ENCODE measurements at places on chromosomes 16 and 17.
A peak's percentile ranks its signal among the peaks of the same experiment; 100 is the strongest.

DNA sequence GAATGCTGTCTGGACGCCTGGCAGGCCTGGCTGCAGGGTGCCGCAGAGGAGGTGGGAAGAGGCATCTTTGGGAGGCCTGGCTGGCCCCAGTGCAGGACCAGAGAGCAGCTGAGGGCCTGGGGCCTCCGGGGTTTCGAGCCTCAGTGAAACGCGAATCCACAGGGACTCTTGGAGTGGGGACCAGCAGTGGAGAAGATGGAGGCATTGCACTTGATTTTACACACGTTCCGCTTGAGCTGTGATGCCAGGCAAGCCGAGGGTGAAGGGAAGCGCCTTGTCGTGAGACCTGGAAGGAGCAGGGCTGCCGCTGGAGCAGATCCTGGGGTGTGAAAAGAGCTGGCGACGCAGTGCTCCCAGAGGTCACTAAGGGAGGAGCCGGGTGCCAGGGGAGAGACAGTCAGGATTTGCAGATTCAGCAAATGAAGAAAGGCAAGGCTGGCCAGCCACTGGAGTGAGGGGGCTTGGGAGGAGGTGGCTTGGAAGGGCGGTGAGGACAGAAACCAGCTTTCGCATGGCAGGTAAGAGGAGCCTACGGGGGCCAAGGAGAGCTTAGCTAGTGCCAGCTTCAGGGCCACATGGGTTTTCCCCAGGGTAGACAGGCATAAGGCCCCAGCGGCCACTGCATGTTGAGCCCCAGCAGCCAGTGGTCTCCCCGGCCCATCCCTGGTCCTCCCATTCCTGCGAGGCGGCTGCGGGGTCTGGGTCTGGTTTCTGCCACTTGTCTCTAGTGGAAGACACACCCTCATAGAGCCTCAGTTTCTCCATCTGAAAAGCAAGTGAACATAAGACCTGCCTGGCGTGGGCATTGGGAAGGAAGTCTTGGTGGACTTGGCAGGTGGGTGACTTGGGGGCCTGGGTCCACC, 175.2 kb upstream of the CHMP6 start:
- no peak for DNase-seq

- DNase-seq: no peak
These were observed 37.8 kb downstream of the RGS9 start for GRCh38 chr17:65174974-65175373.

GRCh38 chr16:67304020-67304419, 22.5 kb downstream of the KCTD19 start:
- DNase-seq: no peak

DNA sequence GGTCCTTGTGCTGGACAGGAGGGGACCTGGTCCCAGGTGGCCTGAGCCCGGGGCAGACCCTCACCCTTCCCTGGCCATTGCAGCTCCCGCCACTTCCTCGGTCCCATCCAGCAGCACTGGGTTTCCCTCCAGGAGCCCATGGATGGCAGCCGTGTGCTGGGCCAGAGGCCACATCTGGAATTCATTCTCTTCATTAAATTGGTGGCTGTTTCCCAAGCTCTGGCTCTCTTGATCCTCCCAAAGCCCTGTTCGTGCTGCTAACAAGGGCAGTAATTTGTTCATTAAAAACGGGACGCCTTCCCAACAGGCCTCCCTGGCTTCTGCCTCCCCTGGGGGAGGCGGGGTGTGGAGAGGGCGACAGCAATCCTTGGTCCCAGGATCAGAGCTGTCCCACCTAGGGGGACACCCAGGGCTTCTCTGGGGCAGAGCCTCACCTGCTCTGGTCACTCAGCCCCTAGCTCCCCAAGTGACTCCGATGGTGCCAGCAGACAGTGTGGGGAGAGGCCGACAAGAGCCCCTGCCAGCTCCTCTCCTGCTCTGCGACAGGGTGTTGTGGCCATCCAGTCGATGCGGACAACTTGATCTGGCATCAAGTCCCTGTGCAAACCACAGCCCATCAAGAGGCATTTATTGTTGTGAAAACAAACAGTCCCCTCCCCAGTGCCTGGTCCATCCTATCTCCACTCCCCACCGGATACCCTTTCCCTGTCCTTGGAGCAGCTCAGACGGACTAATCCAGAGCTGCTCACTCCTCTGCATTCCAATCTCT, 44.0 kb downstream of the SDK2 start:
- no peak for DNase-seq

- DNase-seq: no peak
These were observed 43.5 kb downstream of the ZDHHC7 start for GRCh38 chr16:84967828-84968227.

DNA sequence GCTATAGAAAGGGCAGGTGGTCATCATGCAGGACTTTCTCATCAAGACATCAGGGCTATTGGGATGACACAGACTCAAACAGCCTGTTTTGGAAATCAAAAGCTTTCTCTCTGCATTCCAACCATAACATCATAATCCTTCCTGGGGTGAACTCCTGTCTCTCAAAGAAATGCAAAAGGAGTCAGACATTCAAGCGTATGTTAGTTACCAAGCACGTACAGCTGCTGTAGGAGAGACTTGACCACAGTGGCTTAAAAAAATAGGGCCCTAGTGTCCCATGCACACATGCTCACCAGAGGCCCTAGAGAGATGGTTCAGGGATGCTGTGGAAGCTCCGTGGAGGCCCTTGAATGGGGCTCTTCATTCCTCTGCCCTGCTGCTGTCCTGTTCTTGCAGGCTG, 24.6 kb upstream of the FOXF1 start:
- DNase-seq: no peak

GRCh38 chr16:21103941-21104860, 46.4 kb downstream of the DNAH3 start:
- DNase-seq: peak; percentile 23

- DNase-seq: no peak
These were observed 1504.5 kb downstream of the CDH11 start for GRCh38 chr16:63617047-63617989.

GRCh38 chr16:22214889-22215288, 8.8 kb downstream of the EEF2K start:
- no peak for DNase-seq
